ENCODE measurements at places on chromosomes 7 and 10.

- no peak for DNase-seq
Observed at GRCh38 chr7:46100521-46100920, 179.4 kb upstream of the IGFBP3 start.

DNA sequence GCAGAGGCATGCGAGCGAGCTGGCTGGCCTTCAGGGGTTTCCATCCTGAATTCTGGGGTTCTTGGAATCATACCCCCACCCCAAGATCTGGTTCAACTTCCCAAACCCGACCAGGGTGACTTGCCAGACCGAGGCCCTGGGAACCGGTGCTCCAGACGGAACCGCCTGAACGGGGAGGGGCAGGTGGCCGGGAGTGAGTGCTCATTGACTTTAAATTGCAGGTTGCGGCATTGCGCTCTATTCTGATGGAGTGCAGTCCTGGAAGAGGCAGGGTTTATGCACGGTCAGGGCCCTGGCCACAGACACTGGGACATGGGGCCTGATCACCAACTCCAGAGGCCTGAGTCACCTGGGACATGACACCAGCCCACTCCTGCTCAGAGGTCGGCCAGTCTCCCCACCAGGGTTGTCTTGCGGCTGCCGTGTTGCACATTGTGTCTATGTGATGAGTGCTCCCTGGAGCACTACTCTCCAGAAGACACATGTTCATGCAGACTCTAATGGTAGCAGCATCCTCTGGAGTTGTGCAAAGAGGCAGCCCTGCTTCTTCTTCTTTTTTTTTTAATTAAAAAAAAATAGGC lies 5.8 kb upstream of the DDIT4 start:
- DNase-seq: no peak

- no peak for DNase-seq
Observed at GRCh38 chr10:64519831-64520230, 998.6 kb downstream of the REEP3 start.

GRCh38 chr7:33108554-33109004 lies 625 bp downstream of the RP9 start:
- no peak for DNase-seq

- peak; percentile 88 for DNase-seq
Observed at GRCh38 chr10:100185364-100186252, at the start of gene ERLIN1. Gene ERLIN1, minus strand, starts transcription at chr10:100186029. Its CDS starts 403 bp downstream, at chr10:100185626.

- no peak for DNase-seq
Observed at GRCh38 chr10:33341637-33342036, 7.2 kb upstream of the NRP1 start.

DNA sequence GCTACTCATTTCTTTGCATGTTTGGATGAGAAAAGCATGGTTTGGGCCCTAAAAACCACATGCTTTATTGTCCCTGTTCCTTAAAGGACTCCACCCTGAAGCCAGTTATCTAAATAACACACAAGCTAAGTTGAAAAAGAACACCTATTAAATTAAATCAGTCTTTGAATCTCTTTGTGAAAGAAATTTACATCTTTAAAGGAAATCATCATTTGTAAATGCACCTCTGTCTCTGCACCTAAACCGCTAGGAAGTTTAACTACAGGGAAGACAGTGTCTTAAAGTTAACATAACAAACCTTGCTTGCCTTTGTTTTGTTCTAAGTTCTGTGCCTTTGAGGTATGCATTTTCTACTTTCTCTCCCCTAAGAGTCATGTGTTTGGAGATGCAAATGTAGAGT lies 52.6 kb downstream of the HTR7 start:
- no peak for DNase-seq

GRCh38 chr10:94451883-94452519 lies 49.7 kb downstream of the TBC1D12 start:
- DNase-seq: no peak

DNA sequence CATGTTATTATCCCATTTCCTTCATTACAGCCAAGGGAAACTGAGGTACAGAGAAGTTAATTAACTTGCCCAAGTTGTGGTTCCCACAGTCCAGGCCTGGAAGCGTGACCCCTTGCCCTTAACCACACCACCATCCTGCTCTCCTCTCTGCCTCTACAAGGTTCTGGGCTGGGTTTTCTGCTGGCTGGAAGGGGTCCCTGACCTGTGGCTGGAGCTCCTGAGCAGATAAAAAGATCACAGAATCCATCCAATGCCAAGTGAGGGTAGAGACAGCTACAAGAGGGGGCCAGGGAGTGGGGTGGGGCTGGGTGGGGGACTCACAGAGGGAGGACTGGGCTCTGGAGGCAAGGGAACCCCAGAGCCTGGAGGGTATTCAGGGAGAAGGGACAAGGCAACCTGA lies 9.7 kb downstream of the ASB10 start:
- DNase-seq: no peak

DNA sequence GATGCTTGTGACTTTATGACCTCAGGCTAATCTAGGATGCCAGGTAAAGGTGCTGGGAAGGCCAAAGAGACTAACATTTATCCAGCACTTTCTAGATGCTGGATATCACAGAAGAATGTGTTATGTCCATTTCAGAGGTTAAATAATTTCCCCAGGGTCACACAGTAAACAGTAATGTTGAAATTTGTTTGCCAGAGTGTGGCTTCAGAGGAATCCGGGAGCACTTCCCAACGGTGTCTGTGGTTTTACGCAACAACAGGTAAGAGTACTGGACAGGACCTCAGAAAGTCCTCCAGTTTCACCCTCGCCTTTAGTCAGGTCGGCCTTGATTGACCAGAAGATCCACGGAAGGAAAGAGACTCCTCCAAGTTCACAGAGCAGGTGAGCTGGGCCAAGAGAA lies 1.7 kb downstream of the SHTN1 start:
- no peak for DNase-seq

DNA sequence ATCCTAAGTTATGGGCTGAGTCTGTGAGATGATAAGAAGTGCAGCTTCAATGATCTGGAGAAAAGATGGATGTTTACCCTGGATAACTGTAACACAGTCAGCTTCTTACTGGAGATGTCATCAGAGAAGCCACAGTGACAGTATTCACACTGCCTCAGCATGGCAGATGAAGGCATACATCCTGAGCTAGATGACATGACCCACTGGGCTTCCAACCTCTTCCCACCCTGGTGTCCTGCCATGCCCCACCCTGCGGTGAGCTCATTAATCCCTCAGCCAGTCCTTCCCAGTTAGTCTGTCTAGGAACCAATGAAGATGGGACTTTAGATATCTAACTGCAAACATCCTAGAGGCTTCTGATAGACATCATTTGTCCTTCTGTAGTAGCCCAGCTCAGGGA lies 213.8 kb downstream of the TAX1BP1 start:
- DNase-seq: no peak

DNA sequence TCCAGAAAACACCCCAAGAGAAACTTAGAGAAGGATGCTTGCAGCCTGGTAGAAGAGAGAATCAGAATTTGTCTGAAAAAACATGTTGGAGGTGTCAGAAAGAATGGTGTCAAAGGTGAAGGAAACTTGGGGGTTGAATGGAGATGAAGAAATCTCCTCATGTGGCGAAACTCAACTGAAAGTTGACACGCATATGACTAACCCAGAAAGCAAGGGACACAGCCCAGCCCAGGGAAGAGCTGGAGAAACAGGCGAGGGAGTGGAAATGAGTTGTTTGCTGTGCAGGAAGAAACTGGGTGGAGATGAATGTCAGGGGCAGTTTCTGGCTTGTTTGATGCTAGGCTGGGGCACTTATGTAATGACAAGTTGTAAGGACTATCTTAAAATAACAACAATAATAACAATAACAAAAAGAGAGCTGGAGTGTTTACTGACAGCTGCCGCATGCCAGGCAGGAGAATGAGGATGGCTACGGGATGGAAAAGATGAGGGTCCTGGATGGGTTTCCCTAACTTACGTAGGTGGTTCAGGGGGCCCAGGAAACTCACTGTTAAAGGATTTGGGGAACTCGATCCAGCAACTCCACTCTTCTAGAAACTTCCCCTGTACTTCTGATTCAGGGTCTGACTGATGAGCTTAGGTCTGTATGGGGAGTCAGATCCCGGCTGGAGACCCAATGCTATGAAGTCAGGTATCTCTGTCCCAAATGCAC lies 57.4 kb downstream of the MAP3K8 start:
- DNase-seq: no peak

DNA sequence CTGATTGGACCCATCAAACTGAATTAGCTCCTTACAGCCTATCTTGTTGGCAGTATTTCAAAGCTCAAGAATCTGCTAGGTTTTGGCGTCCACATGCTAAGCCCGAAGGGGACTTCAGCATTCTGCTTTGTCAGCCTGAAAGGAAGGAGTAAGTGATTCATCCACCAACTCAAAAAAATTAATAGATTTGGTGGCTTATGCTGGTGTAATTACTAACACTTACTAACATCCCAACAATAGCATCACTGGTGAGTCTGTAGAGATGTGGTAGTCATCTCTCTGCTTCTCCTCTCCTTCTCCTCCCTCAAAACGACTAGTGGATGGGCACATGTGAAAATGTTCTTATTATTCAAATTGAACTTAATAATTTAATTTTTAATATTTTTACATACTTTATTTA lies 53.8 kb upstream of the EGR2 start:
- no peak for DNase-seq

DNA sequence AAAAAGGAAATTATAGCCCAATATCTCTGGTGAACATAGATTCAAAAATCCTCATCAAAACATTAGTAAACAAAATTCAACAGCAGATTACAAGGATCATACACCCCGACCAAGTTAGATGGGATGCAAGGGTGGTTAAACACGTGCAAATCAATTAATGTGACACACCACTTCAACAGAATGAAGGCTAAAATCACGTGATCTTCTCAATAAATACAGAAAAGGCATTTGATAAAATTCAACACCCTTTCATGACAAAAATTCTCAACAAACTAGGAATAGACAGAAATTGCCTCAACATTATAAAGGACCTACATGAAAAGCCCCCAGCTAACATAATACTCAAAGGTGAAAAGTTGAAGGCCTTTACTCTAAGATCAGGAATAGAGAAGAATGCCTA lies 590.8 kb upstream of the FZD8 start:
- DNase-seq: no peak

GRCh38 chr7:89265631-89266030 lies 470.1 kb upstream of the TEX47 start:
- no peak for DNase-seq

- no peak for DNase-seq
Observed at GRCh38 chr7:70056363-70056762, 458.1 kb downstream of the AUTS2 start.

DNA sequence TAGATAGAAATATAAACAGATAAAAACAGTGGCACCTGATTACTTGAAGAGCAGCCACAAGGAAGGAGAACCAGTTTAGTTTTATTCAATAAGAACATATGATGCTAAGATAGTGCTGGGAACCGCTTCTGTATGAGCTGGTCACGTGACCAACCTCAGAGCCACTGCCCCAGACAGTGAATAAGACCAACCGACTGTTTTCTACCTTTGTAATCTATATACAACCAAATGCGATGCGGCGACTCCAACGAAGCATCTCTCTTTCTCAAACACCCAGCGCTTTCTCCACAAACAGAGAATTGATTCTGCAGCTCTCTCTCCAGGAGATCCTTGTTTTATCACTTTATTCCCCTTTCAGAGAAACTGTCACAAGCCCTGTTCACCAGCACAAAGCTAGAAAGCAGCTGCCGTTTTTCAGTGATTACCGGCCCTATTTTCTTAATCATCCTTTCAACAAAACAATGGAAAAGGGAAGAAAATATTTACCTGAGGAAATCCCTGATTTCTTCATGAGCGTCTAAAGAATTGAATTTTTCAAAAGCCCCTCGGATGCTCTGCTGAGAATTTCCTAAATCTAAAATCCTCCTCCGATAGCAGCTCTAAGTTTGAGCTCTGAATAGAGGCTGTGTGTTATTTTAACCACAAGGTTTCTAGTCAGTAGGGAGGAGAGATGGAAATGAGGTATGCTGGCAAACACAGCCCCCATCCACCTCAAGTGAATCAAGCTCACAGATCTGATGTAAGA lies 55.7 kb upstream of the JCAD start:
- no peak for DNase-seq

GRCh38 chr7:17020250-17020649 lies 138.5 kb upstream of the AGR3 start:
- DNase-seq: no peak

DNA sequence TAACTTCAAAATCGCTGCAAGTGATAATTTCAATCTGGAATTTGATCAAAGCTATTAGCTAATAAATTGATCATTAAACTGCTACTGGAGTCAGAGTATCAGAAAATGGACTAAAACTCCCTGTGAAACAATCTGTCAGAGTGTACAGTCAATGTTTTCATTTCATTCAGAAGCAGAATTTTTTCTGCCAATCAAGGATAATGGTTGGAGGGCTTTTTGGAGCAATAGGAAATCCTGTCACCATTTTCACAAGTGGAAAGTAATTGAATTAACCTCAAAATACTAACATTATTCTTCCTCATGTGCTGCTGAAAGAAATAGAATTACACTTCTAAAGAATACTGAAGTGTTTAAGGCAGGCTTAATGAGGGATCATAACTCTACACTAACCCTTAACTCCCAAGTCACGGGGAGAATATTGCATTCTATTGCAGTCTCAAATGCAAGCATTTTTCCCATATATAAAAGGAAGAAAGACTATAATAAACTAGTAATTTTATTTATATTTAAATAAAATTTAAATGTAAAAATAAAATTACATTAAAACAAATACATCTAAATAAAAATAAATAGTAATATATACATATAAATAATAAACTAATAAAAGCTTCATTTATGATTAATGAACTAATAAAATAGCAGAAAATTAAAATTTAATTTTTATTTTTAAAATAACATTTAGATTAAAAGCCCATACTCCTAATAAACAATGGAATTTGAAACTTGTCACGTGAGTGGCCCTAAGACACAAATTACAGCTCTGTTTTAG lies 67.1 kb downstream of the SEMA3E start:
- no peak for DNase-seq

DNA sequence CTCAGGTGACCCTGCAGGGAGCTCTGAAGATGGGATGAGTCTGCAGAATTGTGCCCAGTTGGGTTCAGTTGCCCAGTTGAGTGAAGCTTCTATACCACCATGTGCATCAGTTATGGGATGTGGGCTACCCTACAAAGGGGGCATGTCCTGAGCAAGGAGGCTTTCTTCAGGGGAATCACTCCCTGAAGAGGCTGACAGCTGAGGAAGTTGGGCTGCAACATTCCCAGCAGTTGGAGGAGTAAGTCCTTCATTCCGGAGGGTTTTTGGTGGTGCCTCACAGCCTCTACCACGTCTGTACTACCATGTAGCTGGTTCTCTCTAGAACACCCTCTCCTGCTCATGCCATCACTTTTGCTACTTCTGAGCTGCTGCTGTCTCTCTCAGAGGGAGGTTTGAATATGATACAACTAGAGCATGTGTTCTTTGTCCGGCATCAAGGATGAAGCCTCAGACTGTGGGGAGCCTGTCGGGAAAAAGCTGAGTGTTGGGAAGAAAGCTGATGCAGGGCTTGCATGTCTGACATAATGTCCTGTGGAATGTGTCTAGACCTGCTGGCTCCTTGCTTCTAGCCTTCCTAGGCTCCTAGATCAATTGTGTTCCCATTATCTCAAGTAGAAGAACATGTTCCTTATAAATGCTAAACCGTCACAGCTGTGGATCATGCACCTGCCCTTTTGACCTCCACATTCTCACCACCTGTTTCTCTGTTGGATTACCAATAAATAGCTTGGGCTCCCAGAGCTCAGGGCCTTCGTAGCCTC lies 355.8 kb downstream of the CCSER2 start:
- no peak for DNase-seq

- no peak for DNase-seq
Observed at GRCh38 chr7:71626206-71626605, 494.3 kb downstream of the GALNT17 start.

GRCh38 chr7:76292213-76292573 lies 10.3 kb upstream of the HSPB1 start:
- DNase-seq: no peak

- no peak for DNase-seq
Observed at GRCh38 chr10:69517271-69517848, 55.9 kb downstream of the NEUROG3 start.

All from A549 (cell line).